Breast epithelium (tissue), 4 donors: ENCODE measurements at places on chromosomes 6 and 20. TPM values are rescaled to one million over a fixed set of nuclear protein-coding genes. Genes with fewer than 3 reads are reported as not detected.

Gene TGM3
- not detected for total RNA-seq

Gene CRNKL1
- total RNA-seq, result 41.6 TPM

DNA sequence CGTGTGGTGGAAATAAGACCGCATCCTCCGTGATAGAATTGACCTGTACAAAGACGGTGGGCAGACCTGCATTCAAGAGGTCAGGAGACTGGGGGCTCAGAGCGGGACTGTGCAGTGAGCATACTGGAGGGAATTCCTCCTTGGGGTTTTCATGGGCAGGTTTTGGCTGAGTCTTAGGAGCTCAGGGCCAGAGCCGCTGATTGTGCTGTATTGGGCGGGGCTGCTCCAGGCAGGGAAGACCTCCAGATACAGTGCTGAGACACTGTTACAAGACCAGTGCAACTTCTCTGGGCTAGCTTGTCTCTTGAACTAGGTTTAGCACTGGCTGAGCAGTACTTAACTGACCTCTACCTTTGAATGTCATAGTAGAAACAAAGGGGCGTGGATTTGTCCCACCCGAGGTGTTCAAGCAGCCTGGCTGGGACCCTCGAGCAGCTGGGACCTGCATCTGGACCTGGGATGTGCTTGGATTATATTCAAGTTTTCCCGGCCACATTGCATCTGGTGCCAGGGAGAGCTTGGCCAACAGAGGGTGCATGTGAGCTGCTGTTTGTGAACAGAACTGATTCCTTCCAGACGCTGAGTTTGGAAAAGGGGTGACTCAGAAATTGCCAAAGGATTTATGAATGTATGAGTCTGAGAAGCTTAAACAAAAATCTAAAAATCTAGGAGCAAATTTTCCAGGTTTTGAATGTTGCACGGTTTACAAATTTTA is 33.4 kb upstream of the SLC22A1 start:
- DNase-seq, result peak; percentile 21

- DNase-seq, result no peak
These were observed 40.2 kb upstream of the PHACTR3 start for GRCh38 chr20:59564171-59564570.

DNA sequence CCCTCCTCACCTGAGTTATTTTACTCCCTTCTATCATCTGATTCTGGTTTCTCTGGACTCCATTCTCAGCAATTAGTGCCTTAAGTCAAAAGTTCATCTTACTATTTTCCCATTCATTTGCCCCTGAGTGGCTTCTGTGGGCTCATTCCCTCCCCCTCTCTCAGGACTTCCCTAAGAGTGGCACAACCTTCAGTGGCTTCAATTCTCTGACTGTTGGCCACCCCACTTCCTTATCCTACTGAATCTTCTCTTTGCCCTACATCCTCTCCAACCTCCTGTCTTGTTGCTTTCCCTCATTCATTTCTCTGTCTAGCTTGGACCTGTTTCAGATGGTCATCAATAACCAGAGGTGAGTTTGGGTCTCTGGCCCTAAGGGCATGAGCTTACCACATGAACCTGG is 61.1 kb upstream of the GLP1R start:
- DNase-seq, result no peak
